ENCODE measurements at places on chromosomes 13 and 19. TPM values are rescaled to one million over a fixed set of nuclear protein-coding genes. Genes with fewer than 3 reads are reported as not detected.

Gene ZNF543
- total RNA-seq, result 5.6 TPM

Gene PHF11
- 22.9 TPM for total RNA-seq

Gene POU4F1
- total RNA-seq, result not detected

Gene CCL25
- not detected for total RNA-seq

Gene RAB3D
- total RNA-seq, result 8.6 TPM

Gene OR10H1
- total RNA-seq, result not detected

Gene F7
- 0.24 TPM for total RNA-seq

Data from omental fat pad (tissue), 4 donors.